ENCODE measurements at places on chromosomes 2 and 18. TPM values are rescaled to one million over a fixed set of nuclear protein-coding genes. Genes with fewer than 3 reads are reported as not detected.

GRCh38 chr2:171230176-171230575, 69.5 kb upstream of the TLK1 start:
- DNase-seq = no peak

GRCh38 chr2:12547566-12548170, 169.1 kb upstream of the TRIB2 start:
- no peak for DNase-seq

DNA sequence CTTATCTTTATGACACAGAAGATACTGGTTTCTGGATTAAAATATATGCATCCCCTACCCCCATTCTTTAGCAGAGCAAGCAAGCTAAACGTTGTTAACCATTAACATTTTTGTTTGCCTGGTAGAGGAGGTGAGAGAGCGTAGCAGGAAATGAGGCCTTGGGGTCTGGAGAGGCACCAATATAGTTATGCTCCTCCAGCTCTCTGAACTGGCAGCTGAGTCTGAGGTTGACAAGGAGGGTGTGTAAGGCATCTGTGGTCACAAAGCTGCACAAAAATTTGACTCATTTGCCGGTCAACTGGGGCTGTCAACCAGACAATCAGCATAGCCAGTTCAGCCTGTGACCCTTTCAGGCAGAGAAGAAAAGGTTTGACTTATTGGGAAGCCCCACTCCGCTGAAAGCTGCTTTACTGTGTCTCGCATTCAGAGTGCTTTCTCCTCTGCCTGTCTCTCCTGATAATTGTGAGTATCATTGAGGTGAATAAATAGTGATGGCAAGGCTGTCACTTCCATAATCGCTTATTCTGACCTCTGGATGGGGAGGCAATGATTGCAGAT, 647.5 kb upstream of the SETBP1 start:
- no peak for DNase-seq

DNA sequence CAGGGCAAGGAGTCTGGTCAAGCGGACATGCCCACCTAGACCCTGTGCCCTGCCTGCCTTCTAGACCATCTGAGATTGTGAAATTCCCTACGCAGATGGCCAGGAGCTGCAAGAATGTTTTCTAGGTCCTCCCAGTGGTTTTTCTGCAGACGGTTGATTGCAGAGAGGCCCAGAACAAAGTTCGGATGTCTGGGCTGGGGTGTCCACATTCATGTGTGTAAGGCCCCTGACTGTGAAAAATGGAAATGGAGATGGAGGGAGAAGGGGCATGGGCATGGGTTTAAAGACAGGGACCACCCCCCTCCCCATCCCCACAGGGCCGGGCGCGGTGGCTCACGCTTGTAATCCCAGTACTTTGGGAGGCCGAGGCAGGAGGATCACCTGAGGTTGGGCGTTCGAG, 11.8 kb downstream of the ARHGAP25 start:
- DNase-seq = no peak

INHA gene
- total RNA-seq = 0.50 TPM

KIF3C gene
- 56.2 TPM for total RNA-seq

Measured in neural crest cell (in vitro differentiated cells).